Liver (tissue), 10 donors: ENCODE measurements at places on chromosomes 2 and 18. TPM values are rescaled to one million over a fixed set of nuclear protein-coding genes. Genes with fewer than 3 reads are reported as not detected.
A peak's percentile ranks its signal among the peaks of the same experiment; 100 is the strongest.

DNA sequence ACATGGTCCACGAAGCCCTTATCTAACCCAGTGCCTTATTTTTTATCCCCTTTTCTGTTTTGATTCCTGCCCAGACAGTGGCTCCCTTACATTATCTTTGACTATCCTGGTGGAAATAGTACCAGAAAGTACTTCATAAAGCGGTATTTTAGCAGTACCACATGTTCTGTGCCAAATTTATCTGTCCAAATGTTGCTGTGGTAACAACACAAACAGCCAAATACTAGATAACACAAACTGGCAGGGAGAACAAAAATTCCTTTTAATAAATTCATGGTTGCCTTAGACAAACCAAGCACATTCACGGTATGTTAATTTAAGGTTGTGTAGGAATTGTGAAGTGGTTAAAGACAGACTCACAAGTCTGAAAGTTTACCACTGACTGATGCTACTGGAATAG lies 187.9 kb upstream of the LHCGR start:
- H3K27ac ChIP-seq, result no peak overlapping the region
- peaks cover 5% of the 10 kb centered on the region for H3K4me1 ChIP-seq
- H3K4me3 ChIP-seq, result no peak overlapping the region
- DNase-seq, result no peak

The ALLC gene
- 0.09 TPM for polyA plus RNA-seq

- no peaks in the 10 kb centered on the region for H3K27me3 ChIP-seq
- H3K27ac ChIP-seq, result no peak overlapping the region
- H3K4me1 ChIP-seq, result no peaks in the 10 kb centered on the region
- no peaks in the 10 kb centered on the region for H3K36me3 ChIP-seq
- no peak overlapping the region for H3K4me3 ChIP-seq
- DNase-seq, result no peak
Measured at GRCh38 chr18:77749089-77749488, 499.4 kb downstream of the GALR1 start.

DNA sequence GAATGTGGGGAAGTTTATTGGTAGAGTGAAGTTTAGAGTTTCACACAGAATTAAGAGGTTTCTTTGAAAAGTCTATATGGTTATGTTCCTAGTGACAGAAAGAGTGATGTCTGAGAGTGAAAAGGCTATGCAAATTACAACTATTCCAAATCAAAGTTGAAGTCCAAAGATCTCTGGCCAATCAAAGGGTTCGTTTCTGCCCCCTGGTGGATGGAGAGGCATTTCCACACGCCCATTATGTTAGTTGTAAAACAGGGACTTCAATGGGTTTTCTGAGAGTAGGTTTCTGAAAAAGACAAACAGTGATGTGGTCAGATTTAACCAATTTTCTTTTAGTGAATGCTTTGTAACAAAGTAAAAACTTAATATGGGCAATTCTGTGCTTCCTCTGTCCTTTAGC lies 441.5 kb upstream of the POU3F3 start:
- H3K4me3 ChIP-seq, result no peak overlapping the region
- no peak for DNase-seq
- no peaks in the 10 kb centered on the region for H3K4me1 ChIP-seq

- H3K36me3 ChIP-seq, result no peaks in the 10 kb centered on the region
- H3K27ac ChIP-seq, result peak overlapping the region; percentile 85
- no peak overlapping the region for H3K4me3 ChIP-seq
- H3K27me3 ChIP-seq, result no peaks in the 10 kb centered on the region
- peaks cover 73% of the 10 kb centered on the region for H3K4me1 ChIP-seq
- no peak for DNase-seq
Measured at GRCh38 chr2:20596193-20596972, 54.5 kb downstream of the HS1BP3 start.

- no peak overlapping the region for H3K27ac ChIP-seq
- no peaks in the 10 kb centered on the region for H3K36me3 ChIP-seq
- no peaks in the 10 kb centered on the region for H3K4me1 ChIP-seq
- no peaks in the 10 kb centered on the region for H3K27me3 ChIP-seq
- peak; percentile 66 for DNase-seq
- no peak overlapping the region for H3K4me3 ChIP-seq
Measured at GRCh38 chr2:60495041-60495625, 58.3 kb downstream of the BCL11A start.

- H3K36me3 ChIP-seq, result no peaks in the 10 kb centered on the region
- no peaks in the 10 kb centered on the region for H3K27me3 ChIP-seq
- DNase-seq, result no peak
Measured at GRCh38 chr2:100882645-100883613, 63.0 kb downstream of the NPAS2 start.

The GLI2 gene
- polyA plus RNA-seq, result 0.16 TPM

The FMNL2 gene
- 1.5 TPM for polyA plus RNA-seq
